ENCODE measurements at places on chromosomes 2 and 18.

- no peak for DNase-seq
These were observed 1187.8 kb upstream of the TMEFF2 start for GRCh38 chr2:193382583-193382982.

GRCh38 chr2:99545604-99546003, 55.8 kb upstream of the REV1 start:
- no peak for DNase-seq

DNA sequence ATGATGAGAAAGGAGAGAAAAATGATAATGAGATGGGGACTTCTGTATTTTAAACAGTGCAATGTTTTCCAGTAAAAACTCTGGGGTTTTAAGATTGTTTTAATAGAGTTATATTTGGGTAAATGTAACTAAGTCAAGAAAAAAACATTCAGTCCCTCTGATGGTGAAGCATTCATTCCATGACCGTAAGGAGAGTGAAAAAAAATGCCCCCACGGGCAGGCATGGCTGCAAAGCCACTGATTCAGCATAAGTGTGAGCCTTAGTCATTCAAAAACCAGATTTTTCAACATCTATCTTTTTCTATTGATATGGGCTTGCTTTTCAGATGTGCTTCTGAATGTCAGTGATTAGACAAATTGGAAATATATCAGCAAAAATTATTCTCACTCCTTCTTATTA, 957.8 kb downstream of the SLC4A3 start:
- no peak for DNase-seq

DNA sequence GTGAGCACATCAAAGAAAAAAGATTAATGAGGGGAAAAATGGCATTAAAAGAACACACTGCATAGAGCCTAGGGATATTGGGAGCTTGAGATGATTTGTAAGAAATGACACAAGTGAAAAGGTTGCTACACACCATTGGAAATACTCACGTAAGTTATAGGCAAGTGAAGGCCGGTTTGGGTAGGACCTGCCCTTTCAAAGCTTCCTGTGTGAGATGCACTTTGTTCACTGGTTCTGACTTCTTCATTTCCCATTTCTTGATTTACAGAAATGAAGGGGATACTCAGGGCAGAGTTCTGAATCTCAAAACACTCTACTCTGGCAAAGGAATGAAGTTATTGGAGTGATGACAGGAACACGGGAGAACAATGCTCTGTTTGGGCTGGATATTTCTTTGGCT, at the start of gene IL18RAP:
TSS of gene IL18RAP (plus strand) at position 251 of the 400 bp plus-strand sequence. CDS start at position 369, 118 bp downstream.
- DNase-seq = no peak

GRCh38 chr2:134281815-134282419, 28.0 kb downstream of the MGAT5 start:
- no peak for DNase-seq

- no peak for DNase-seq
These were observed 103.3 kb downstream of the ALK start for GRCh38 chr2:29817801-29818680.

DNA sequence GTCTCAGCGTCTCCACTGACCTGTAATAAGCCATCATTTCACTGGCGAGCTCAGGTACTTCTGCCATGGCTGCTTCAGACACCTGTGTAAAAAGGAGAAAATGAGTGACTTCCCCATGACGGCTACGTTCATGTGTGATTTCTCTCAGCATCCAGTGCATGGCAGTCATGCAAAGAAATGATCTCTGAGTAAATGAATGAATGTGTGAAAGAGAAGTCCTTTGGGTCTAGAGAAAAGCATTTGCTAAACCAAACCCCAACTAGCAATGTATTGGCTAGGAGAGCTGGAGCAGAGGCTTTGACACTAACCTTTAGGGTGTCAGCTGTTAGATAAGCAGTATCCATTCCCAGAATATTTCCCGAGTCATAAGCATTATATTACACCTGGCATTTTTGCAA, 417 bp downstream of the IL1B start:
- DNase-seq = no peak

DNA sequence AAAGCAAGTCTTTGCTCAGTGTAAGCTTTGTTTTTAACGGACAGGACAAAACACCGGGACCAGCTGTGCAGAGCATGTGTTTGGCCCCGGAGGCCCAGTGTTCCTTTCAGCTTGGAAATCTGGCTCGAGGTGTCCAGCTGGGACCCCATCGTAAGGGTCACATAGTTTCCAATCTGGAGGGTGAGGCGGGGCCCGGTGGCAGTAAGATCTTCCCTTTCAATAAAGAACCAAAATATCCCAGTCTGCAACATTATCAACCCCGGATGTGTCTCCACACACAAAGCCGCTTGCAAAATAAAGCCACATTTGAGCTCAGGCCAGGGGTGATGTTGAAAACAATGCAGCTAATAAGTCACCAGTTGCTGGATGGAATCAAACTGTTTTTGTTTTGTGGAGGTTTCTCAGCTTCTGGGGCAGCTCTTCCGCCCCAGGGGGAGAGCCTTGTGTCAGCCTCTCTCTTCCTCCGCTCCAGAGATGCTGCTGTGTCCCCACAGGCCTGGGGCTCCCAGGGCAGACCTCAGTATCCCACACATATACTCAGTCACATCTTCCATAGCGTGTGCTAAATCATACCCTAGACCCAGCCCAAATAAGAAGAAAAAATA, 138.6 kb upstream of the GLI2 start:
- DNase-seq = no peak

DNA sequence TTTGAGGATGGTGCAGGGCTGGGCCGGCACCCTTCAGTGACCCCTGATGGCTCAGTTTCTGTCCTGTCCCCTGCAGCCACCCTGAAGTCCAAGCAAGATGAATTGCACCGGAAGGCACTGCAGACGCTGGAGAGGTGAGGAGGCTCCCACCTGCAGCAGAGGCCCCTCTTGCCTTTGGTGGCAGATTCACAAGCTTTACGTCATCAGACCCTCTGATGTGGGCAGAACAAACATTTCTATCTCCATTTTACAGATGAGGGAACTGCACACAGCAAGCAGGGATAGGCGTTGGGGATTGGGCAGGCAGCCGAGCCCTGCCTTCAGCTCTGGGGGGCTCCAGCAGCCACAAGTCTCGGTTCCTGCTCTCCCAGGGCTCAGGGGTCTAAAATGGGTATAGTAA, 107.7 kb upstream of the MCFD2 start:
- DNase-seq = no peak

GRCh38 chr18:48019557-48020325, 89.3 kb upstream of the SMAD2 start:
- DNase-seq = no peak

Measured in activated CD8-positive, alpha-beta memory T cell treated with anti-CD3 and anti-CD28 coated beads for 48 hours (primary cell).